Omental fat pad (tissue), 4 donors: ENCODE measurements at places on chromosomes 6 and 20. TPM values are rescaled to one million over a fixed set of nuclear protein-coding genes. Genes with fewer than 3 reads are reported as not detected.

Gene ENPP3
- 0.94 TPM for total RNA-seq

Gene TFAP2B
- not detected for total RNA-seq

Gene TMEM170B
- total RNA-seq, result 7.0 TPM

Gene HLA-DRA
- total RNA-seq, result 437 TPM

Gene BPIFB2
- total RNA-seq, result not detected

Gene LY6G6F
- total RNA-seq, result not detected

Gene KIF6
- total RNA-seq, result 0.19 TPM

Gene BMP5
- total RNA-seq, result not detected

Gene UNC5CL
- 1.9 TPM for total RNA-seq

Gene CGAS
- total RNA-seq, result 7.4 TPM

Gene ZNF335
- total RNA-seq, result 23.2 TPM

Gene PCNA
- total RNA-seq, result 31.6 TPM

Gene COL11A2
- 0.60 TPM for total RNA-seq
